GM12878 (cell line): ENCODE measurements at places on chromosomes 12 and 14. TPM values are rescaled to one million over a fixed set of nuclear protein-coding genes. Genes with fewer than 3 reads are reported as not detected.

COX8C gene
- total RNA-seq, result not detected in 2 replicates

RAB21 gene
- 37.8 and 38.8 TPM in 2 replicates for total RNA-seq

CRACR2A gene
- 18.0 and 18.2 TPM in 2 replicates for total RNA-seq

DNA sequence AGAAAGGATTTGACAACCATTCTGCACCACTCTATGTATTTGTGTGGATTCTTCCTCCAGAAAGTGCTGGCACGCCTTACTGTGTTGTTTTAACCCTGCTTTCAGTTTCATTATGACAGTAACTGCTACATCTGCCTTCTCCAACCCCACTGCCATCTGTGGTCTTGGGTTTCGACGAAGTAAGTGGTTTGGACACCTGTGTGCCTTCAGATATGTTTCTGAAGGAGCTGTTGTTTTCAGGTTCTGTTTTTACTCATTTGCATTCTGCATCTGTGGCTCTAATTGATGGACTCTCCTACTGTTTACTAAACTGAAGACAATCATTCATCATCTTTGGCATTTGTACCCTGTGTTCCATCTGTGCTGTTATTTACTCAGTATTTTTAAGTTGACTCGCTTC is 4.1 kb downstream of the TSHR start:
- no peak overlapping the region for H3K4me3 ChIP-seq
- no peaks in the 10 kb centered on the region for H3K36me3 ChIP-seq
- H3K4me1 ChIP-seq, result peaks cover 18% of the 10 kb centered on the region
- no peaks in the 10 kb centered on the region; the same call in 1 of the 2 replicates for H3K27me3 ChIP-seq
- peak; percentile 91 for DNase-seq
- peak overlapping the region; percentile 24; the same call in 1 of the 2 replicates for H3K27ac ChIP-seq

DNA sequence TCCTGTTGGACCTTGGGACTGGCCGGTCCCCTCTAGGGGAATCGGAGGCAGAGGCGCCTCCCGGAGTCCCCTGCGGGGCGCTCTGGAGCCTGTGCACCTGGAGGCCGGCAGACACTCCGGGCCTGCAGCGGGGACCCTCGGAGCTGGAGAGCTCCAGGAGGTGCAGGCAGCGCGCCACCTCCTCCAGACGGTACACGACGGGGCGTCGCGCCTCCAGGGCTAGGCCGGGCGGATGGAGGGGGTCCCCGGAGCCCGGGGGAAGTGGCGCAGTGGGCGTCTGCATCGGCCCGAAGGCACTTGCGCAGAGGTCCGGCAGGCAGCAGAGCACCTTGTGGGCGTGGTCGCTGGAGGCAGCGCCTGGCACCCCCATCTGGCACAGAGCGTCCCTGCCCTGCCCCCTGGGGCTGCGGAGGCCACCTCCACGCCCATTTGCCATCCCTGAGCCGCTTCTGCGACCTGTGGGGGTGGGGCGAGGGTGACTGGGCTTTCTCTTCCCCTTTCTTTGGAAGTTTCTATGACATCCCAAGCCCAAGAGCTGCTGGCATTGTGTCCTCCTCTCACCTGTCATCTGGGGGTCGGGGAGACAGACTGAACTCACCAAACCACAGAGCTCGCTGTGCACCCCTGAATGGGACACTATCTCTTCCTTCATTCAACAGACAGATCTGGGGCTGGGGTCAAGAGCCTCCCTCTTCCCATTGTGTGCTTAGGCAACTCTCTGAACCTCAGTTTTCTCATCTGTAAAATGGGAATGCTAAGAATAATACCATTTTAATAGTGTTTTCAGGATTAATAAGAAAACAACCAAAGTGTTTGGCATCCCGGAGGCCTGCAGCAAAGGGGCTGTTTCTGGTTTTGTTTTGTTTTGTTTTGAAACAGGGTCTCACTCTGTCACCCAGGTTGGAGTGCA is 37.5 kb upstream of the CORO1C start:
- DNase-seq, result peak; percentile 17
- H3K27ac ChIP-seq, result no peak overlapping the region
- H3K27me3 ChIP-seq, result no peaks in the 10 kb centered on the region
- no peaks in the 10 kb centered on the region for H3K36me3 ChIP-seq

GRCh38 chr14:103910984-103911383 is 17.3 kb upstream of the TDRD9 start:
- H3K4me1 ChIP-seq, result no peaks in the 10 kb centered on the region
- H3K4me3 ChIP-seq, result no peak overlapping the region
- H3K27me3 ChIP-seq, result no peaks in the 10 kb centered on the region
- H3K27ac ChIP-seq, result no peak overlapping the region

- H3K36me3 ChIP-seq, result no peaks in the 10 kb centered on the region; the same call in 1 of the 2 replicates
- peak overlapping the region; percentile 42 for H3K27ac ChIP-seq
- peaks cover 22% of the 10 kb centered on the region for H3K4me1 ChIP-seq
- no peak overlapping the region for H3K4me3 ChIP-seq
- no peak for DNase-seq
These were observed 9.4 kb downstream of the WASHC3 start for GRCh38 chr12:102052192-102053061.

DNA sequence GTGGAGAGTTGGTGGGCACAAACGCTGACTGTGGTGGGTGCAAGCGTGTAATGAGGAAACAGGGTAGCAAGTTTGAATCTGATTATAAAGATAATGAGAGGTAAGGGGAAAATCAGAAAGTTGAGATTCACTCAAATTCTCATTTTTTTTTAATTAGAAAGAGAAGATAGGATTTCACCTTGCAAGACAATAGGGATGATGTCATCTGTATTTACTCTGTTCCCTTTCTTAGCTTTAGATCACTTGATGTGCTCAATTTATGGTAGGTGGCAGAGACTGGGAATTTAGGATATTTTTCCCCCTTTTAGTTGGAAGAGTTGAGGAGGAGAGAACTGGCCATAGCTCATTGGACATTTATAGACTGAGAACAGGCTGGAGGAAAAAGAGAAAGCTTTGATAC is 363.6 kb downstream of the AEBP2 start:
- H3K36me3 ChIP-seq, result no peaks in the 10 kb centered on the region
- no peak overlapping the region for H3K4me3 ChIP-seq
- no peaks in the 10 kb centered on the region for H3K4me1 ChIP-seq
- no peaks in the 10 kb centered on the region for H3K27me3 ChIP-seq
- DNase-seq, result no peak

DNA sequence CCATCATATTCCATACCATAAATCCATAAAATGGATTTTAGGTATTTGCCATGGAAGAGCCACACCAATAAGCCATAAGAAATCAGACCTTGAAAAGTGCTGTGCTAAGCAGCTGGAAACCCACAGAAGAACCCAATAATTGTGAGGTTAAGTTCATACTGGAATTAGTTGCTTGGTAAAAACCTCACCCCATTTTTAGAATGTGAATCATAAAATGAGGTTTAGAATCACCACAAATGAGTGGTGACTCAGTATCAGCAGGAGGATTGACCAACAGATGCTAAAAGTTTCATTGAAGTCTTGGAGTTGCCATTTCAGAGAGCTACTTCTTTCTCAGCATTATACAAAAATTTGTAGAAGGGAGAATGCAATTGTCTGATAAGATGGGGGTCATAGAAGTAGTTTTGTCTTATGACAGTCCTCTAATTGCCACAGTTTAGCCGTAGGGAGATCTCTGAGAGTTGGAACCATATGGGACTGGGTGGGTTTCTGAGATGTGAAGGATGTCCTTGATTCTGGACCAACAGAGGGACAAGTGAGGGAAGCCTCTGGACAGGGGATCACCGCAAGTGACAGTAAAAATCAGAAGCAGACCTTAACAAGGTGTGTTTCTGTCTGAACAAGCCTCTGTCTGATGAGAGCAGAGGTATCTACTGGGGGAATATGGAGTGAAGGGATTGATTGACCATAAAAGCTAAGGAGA is 1.4 kb upstream of the STON2 start:
- H3K27me3 ChIP-seq, result no peaks in the 10 kb centered on the region
- H3K36me3 ChIP-seq, result no peaks in the 10 kb centered on the region
- no peak overlapping the region for H3K27ac ChIP-seq
- no peak for DNase-seq
- H3K4me3 ChIP-seq, result no peak overlapping the region

- no peaks in the 10 kb centered on the region for H3K4me1 ChIP-seq
- DNase-seq, result peak; percentile 1
- H3K27ac ChIP-seq, result no peak overlapping the region
- no peak overlapping the region for H3K4me3 ChIP-seq
- H3K27me3 ChIP-seq, result no peaks in the 10 kb centered on the region
These were observed 101.2 kb upstream of the STXBP6 start for GRCh38 chr14:25150934-25151790.

- no peak overlapping the region for H3K4me3 ChIP-seq
- H3K4me1 ChIP-seq, result peaks cover 5% of the 10 kb centered on the region; the same call in 1 of the 2 replicates
- no peak overlapping the region for H3K27ac ChIP-seq
- H3K27me3 ChIP-seq, result no peaks in the 10 kb centered on the region
- no peak for DNase-seq
These were observed 11.8 kb downstream of the ATG14 start for GRCh38 chr14:55399852-55400251.

- H3K27me3 ChIP-seq, result peaks cover 8% of the 10 kb centered on the region; the same call in 1 of the 2 replicates
- no peak for DNase-seq
- no peak overlapping the region for H3K27ac ChIP-seq
- H3K36me3 ChIP-seq, result no peaks in the 10 kb centered on the region
- H3K4me3 ChIP-seq, result peak overlapping the region; percentile 16; the same call in 1 of the 2 replicates
These were observed 414 bp upstream of the ANKS1B start for GRCh38 chr12:99985129-99985570.

GRCh38 chr14:94239406-94239805 is 53.7 kb downstream of the SERPINA10 start:
- H3K36me3 ChIP-seq, result no peaks in the 10 kb centered on the region
- DNase-seq, result no peak
- no peaks in the 10 kb centered on the region; the same call in 1 of the 2 replicates for H3K27me3 ChIP-seq
- H3K4me3 ChIP-seq, result no peak overlapping the region
- no peaks in the 10 kb centered on the region for H3K4me1 ChIP-seq
